ENCODE measurements at places on chromosomes 12 and 14.

DNA sequence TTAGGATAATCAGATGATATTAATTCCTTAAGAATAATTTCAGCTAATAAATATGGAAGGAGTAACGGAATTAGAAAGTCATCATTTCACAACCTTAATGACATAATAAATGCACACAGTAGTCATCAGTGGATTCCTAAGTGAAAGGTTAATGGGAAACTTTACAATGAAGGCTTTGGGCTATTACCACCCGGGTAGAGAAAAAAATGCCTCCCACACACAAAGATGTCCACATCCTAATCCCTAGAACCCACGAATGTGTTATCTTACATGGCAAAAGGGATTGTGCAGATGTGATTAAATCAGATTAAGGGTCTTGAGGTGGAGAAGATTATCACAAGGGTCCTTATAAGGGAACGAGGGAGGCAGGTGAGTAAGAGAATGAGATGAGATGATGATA, 5.6 kb downstream of the TMED10 start:
- no peak for DNase-seq

GRCh38 chr14:29459969-29460560, 467.6 kb downstream of the PRKD1 start:
- no peak for DNase-seq

DNA sequence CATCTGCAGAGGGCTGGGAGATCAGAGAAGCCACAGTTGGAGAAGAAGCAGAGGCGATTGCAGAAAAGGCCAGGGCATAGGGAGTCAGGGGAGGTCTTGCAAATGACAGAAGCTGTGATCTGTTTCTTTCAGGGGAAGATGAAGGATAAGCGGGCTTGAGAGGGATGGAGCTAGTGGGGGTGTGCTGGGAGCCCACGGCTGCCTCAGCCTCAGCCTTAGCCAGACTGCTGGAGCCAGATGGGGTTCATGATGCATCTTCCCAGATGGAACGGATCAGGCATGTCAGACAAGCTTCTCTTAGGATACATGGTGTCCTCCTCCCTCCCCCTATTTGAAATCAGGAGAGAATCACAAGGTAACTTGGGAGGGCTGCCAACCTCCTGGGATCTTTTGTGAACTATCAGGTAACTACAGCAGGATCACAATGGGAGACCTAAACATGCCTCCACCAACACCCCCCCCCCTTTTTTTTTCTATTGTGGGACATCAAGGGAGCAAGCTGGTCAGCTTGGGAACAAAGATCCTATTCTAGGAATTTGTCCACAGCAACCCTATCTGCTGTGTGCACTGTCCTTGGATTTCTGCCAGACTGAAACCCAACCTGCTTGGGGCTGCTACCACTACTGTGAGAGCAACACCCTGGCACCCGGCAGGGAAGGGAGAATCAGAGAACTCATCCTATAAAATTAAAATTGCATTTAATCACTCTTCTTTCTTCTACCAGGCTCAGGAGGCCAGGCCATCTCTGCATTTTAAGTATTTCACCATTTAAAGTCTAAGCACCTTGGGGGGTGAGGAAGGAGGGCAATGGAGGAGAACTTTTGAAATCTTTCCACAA, 10.7 kb upstream of the ATP2A2 start:
- DNase-seq = no peak

GRCh38 chr14:53149668-53150316, 3.3 kb downstream of the DDHD1 start:
- DNase-seq = peak; percentile 55

DNA sequence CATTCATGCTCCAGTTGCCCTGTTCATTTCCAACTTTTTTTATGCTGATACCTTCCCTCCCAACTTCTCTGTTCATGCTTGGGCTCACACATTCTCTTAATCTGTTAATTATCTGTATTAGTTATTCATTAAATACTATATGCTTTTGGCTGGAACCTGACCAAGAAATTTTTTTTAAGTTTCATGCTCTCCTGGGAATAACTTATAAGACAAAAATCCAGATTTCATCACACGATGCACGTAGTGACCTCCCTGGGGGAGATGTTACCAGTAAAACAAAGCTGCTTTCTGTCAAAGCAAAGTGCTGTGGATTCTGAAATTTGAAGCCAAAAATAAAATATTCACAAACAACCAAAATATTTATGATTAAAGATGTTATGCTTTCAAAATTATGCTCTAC, 215.0 kb upstream of the USP15 start:
- DNase-seq = no peak

- DNase-seq = no peak
Measured at GRCh38 chr14:100622224-100622623, 35.0 kb upstream of the BEGAIN start.

GRCh38 chr12:131060011-131060703, 106.5 kb downstream of the ADGRD1 start:
- no peak for DNase-seq

GRCh38 chr12:110776410-110776809, 33.7 kb upstream of the PPP1CC start:
- DNase-seq = peak; percentile 87

DNA sequence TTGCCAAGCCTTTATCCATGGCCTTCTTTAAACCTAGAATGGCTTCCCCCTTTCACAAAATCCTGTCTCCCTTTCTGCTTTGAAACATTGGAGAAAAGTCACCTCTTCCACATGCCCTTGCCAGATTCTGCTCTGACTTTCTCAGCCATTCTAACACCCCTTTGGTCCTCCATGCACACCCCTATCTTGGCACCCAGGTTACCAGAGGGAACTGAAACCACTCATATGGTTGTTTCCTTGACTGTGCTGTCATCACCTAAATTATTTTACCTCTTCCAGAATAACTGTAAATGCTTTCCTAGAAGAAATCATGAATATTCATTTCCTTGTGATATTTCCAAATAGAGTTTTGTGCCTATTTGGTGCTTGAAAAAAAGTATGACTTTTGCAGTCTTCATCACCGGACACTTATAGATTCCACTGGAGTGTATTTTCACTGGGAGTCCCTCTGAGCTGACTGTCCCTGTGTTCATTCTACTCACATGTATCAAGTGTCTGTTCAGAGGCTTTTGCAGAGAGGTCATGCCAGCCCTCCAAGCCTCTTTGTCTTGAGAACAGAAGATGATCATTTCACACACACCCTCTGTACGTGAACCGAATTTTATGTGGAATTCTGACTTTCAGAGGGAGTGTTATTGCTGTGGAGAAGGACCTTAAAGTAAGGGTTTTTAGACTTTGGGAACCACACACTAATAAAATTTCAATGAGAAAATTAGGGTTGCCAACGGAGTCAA, 74.1 kb downstream of the PLXNC1 start:
- peak; percentile 34 for DNase-seq

Measured in OCI-LY7 (cell line).